ENCODE measurements at places on chromosomes 6 and 20.
A peak's percentile ranks its signal among the peaks of the same experiment; 100 is the strongest.

GRCh38 chr20:11754451-11754850, 163.2 kb upstream of the BTBD3 start:
- DNase-seq, result no peak

- no peak for DNase-seq
Measured at GRCh38 chr6:165864218-165864617, 201.2 kb upstream of the PDE10A start.

- DNase-seq, result no peak
Measured at GRCh38 chr6:13462458-13463327, 24.7 kb downstream of the GFOD1 start.

- no peak for DNase-seq
Measured at GRCh38 chr6:67870321-67870720, 764.8 kb upstream of the ADGRB3 start.

GRCh38 chr6:53130569-53131290, 17.9 kb downstream of the GCM1 start:
- DNase-seq, result no peak

GRCh38 chr20:1185790-1186334, 1.1 kb upstream of the TMEM74B start:
- peak; percentile 46 for DNase-seq

- no peak for DNase-seq
Measured at GRCh38 chr6:130259140-130259539, 36.4 kb upstream of the SAMD3 start.

DNA sequence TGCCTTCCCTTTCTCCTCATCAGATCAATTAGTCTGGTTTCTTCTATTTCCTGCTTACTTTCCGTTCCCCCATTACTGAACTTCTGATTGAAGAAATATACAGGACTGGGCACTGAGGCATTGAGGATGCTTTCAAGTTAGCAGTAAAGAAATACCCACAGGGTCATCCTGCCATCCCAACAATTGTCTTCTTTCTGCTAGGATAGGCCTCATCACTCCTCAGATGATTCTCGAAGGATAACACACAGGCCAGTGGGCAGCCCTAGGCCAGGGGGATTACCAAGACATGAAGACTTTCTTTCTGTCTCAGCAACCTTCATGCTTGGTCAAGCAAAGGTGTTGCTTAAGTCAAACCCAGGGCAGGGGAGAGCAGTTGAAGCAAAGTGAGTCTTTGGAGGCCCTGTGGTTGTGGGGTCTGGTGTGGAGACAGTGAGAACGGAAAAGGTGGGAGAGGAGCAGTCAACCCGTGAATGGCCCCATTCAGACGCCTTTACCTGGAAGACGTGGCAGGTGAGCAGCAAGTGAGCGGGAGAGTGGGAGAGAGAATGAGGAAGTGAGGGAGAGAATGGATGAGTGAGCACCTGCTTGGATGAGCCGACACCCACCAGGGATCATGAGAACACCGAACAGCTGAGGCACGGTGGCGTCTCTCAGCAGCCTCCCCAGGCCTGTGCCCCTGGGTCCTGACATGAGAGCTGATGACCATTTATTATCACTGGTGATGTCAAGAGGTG, 462.9 kb downstream of the PREX1 start:
- DNase-seq, result no peak

- DNase-seq, result no peak
Measured at GRCh38 chr6:168127384-168127868, 48.4 kb upstream of the FRMD1 start.

DNA sequence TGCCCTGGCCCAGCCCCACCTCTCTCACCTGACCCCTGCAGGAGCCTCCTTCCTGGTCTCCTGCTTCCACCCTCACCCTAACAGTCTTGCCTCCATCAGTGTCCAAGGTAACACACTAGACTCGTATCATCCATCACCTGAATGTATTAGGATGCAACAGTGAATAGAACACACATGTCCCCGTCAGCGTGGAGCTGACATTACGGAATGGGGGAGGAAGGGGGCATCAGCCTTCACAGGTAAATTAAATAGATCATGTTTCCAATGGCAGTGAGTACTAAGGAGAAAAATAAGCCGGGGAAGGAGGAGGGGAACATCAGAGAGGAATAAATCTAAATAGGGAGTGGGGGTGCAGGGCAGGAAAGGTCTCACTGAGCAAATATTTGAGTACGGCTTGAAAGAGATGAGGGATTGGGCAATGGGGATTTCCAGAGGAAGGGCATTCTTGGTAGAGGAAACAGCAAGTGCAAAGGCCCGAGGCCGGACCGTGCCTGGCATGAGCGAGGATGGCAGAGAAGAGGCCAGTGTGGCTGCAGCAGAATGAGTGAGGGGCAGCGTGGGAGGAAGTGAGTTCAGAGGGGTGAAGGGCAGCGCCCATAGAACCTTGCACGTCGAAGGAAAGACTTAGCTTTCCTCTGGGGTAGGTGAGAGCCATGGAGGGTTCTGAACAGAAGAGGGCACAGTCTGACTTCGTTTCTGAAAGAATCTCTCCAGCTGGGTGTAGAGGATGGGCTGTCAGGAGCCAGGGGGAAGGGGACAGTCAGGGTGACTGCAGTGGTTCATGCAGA, 110.1 kb upstream of the PTPN1 start:
- DNase-seq, result no peak

- no peak for DNase-seq
Measured at GRCh38 chr6:135630789-135631376, 133.3 kb upstream of the AHI1 start.

GRCh38 chr6:42226645-42227143, 9.0 kb upstream of the MRPS10 start:
- DNase-seq, result no peak

DNA sequence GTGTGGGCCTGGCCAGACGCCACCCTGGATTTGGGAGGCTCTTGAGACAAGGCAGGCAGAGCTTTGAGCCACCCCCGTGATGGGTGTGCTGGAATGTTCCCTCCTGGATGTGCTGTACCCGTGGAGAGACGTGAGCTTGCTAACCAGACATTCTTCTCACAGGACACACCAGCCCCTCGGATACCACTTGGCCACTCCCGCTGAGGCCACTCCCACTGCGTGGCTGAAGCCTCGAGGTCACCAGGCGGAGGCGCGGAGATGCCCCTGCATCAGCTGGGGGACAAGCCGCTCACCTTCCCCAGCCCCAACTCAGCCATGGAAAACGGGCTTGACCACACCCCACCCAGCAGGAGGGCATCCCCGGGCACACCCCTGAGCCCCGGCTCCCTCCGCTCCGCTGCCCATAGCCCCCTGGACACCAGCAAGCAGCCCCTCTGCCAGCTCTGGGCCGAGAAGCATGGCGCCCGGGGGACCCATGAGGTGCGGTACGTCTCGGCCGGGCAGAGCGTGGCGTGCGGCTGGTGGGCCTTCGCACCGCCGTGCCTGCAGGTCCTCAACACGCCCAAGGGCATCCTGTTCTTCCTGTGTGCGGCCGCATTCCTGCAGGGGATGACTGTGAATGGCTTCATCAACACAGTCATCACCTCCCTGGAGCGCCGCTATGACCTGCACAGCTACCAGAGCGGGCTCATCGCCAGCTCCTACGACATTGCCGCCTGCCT, 14.1 kb downstream of the SLCO4A1 start:
- no peak for DNase-seq

DNA sequence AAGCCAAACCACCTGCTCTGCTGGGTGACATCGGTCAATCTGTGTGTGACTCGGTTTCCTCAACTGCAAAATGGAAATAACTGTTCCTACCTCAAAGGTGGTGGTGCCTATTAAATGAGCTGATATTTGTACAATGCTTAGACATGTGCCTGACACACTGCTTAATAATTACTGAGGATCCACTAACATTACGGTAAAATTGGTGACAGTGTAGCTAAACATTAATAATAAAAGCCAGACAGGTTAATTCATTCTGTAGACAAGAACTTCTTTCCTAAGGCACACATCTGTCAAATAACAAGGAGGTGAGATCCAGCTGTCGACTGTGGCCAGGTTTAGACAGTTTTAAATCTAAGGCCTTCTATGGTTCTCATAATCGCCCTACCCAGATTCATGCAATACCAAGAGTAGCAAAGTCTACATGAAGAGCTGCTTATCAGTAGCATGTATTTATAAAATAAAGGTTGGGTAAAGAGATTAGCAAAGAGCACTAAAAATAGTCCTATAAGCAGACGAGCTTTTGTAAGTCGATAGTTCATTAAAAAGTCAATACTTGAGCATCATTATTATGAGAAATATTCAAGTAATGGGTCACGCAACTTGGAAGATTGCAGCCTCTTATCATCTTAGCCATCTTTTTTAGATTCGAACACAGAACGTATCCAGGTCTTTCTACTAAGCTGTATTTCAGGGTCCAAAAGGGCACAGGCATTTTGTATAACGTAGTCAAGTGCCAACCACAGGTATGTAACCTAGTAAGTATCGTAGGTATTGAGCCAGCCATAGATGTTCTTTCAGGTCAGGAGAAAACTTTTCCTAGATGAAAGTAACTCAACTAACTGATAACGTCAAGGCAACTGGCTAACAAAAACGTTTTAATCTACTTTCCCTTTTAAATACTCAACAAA, 3.2 kb downstream of the CNKSR3 start:
- DNase-seq, result no peak

DNA sequence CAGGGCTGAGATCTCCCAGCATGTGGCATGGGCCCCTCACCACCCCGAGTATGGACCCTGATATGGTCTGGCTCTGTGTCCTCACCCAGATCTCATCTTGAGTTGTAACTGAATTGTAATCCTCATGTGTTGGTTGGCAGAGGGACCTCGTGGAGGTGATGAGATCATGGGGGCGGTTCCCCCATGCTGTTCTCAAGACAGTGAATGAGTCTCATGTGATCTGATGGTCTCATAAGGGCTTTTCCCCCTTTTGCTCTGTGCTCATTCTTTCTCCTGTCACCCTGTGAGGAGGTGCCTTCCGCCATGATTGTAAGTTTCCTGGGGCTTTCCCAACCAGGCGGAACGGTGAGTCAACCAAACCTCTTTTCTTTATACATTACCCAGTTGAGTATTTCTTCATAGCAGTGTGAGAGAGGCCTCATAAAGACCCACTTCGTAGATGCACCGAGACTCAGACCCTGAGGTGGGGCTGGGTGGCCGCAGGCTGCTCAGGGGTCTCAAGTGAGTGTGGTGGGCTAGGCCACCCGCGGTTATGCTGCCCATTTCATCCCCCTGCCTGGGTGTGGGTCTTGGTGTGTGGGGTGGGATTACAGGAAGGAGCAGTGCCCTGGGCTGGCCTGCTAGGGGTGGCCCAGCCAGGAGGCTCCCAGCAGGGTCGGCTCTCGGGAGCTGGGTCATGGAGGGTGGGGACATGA, 26.2 kb upstream of the GATA5 start:
- DNase-seq, result peak; percentile 87

- DNase-seq, result no peak
Measured at GRCh38 chr20:43825051-43825402, 89.6 kb upstream of the TOX2 start.

GRCh38 chr20:59191756-59192532, 28.3 kb downstream of the ZNF831 start:
- DNase-seq, result no peak

- DNase-seq, result no peak
Measured at GRCh38 chr6:28871335-28872156, 52.2 kb downstream of the TRIM27 start.

DNA sequence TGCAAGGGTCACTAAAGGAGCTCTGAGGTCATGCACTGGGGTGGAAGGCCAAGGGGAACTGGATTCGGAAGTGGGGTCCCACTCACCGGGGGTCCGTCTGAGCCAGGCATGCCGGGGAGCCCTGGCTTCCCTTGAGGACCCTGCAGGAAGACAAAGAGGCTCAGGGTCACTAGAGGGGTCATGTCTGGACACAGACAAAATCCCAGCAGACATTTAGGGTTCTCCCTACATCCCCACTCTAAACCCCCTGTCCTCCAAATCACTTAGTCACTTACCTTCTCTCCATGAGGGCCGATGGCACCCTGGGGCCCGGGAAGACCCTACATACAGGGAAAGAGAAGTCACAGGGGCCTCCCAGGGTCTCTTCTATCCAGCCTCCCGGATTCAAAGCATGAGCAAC, 15.4 kb downstream of the COL11A2 start:
- no peak for DNase-seq

GRCh38 chr6:144179237-144179636, 28.9 kb downstream of the STX11 start:
- DNase-seq, result no peak

DNA sequence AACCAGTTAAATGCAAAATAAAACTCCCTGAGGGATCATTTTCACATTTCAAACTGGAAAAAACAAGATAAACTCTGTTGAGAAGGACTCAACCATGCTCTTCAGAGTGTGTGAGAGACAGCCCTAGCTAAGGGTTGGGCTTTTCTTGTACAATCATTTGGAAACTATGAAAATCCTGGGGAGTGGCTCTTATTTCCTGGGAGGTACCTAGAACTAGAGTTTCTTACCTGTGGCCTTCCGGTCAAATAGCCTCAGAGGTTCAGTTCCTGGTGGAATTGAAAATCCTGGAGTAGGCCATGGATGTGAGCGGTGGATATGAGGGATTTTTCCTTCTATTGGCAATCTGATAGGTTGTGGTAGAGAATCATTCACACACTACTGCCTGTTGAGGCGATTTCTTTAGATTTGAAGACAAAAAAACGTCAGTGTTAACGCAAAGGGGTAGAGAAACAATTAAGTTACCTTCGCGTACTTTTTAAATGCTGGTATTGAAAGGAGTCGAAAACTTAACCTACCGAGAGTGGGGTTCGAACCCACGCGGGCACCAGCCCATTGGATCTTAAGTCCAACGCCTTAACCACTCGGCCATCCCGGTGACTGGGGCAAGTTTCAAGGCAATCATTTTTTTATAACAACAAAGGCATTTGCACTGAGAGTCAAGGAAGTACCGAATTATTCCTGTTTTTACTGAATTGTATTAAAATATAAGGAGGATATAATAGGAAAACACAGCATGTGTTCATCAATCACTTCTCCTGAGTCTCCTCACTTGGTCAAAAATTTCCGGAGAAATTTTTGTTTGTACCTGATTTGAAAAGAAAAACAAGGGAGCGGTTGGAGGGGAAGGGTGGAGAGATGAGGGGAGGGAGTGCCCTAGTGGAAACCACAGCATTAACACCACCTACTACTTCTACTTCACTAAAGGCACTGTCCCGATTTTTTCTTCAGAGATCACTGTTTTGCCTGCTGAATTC, 191.3 kb downstream of the OR2B2 start:
- DNase-seq, result no peak

GRCh38 chr20:16293590-16293989, 279.7 kb downstream of the KIF16B start:
- no peak for DNase-seq
